ENCODE measurements at places on chromosomes 4 and X. TPM values are rescaled to one million over a fixed set of nuclear protein-coding genes. Genes with fewer than 3 reads are reported as not detected.

Gene RTL9
- polyA plus RNA-seq, result 27.1 TPM

Gene NOA1
- 13.7 TPM for polyA plus RNA-seq

- no peaks in the 10 kb centered on the region for H3K36me3 ChIP-seq
- H3K27ac ChIP-seq, result no peak overlapping the region
- DNase-seq, result no peak
- H3K4me3 ChIP-seq, result no peak overlapping the region
Measured at GRCh38 chr4:142406917-142407501, 439.1 kb downstream of the INPP4B start.

GRCh38 chr4:128653527-128654444 is 155.7 kb upstream of the JADE1 start:
- H3K4me1 ChIP-seq, result peaks cover 22% of the 10 kb centered on the region
- H3K27me3 ChIP-seq, result no peaks in the 10 kb centered on the region
- H3K27ac ChIP-seq, result peak overlapping the region; percentile 12
- DNase-seq, result peak; percentile 67
- H3K36me3 ChIP-seq, result no peaks in the 10 kb centered on the region

GRCh38 chr4:67542076-67542475 is 3.2 kb downstream of the CENPC start:
- H3K4me3 ChIP-seq, result no peak overlapping the region
- no peaks in the 10 kb centered on the region for H3K36me3 ChIP-seq

Gene CAPN6
- polyA plus RNA-seq, result 13.3 TPM

Gene PCDH18
- polyA plus RNA-seq, result 12.3 TPM

DNA sequence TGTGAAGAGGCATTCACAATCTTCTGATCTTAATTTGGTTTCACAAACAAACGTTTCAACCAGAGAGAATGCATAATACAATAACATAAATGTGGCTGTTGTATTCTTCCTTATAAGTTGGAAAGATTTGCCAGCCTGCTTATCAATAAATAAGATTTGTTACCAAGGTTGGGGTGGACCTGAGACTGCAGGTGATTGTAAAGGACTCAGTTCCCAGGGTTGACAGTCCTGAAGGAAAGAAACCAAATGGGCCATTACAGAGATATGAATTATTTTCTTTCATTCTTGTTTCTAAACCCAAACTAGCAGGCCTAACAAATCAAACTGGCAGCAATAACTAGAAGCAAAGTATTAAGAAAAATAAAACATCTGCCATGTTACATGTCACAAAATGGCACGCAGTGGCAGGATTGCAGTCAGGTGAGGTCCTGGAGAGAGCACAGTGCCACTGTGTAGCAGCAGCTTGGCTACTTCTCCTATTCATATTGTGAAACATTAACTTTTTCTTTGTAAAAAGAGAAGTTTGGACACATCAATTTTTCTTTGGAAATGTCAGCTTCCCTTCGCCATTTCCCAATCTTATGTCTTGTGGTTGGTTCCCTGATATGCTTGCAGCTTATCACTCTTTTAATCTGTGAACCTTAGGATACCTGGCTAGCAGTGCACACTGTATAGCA is 133.8 kb upstream of the EMCN start:
- no peak overlapping the region for H3K4me3 ChIP-seq
- no peak overlapping the region for H3K27ac ChIP-seq
- H3K27me3 ChIP-seq, result no peaks in the 10 kb centered on the region

- H3K27me3 ChIP-seq, result no peaks in the 10 kb centered on the region
- H3K36me3 ChIP-seq, result no peaks in the 10 kb centered on the region
- no peaks in the 10 kb centered on the region for H3K4me1 ChIP-seq
- no peak overlapping the region for H3K27ac ChIP-seq
Measured at GRCh38 chrX:118143578-118143977, 27.0 kb upstream of the KLHL13 start.

DNA sequence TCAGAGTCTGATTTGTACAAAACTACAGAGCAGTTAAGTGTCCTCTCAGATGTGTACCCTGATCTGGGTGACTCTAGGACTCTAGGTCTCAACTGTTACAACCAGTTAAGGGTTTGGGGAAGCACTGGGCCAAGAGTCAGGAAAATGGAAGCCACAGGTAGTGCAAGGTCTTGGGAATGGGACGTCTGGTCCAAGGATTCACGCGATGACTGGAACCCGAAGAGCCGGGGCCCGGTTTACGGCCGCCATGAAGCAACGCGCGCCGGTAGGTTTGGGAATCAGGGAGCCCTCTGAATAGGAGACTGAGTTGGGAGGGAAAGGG is 321 bp upstream of the HPRT1 start:
- peak overlapping the region; percentile 61 for H3K4me3 ChIP-seq
- DNase-seq, result no peak
- H3K27ac ChIP-seq, result peak overlapping the region; percentile 80
- no peaks in the 10 kb centered on the region for H3K36me3 ChIP-seq
- no peaks in the 10 kb centered on the region for H3K27me3 ChIP-seq

DNA sequence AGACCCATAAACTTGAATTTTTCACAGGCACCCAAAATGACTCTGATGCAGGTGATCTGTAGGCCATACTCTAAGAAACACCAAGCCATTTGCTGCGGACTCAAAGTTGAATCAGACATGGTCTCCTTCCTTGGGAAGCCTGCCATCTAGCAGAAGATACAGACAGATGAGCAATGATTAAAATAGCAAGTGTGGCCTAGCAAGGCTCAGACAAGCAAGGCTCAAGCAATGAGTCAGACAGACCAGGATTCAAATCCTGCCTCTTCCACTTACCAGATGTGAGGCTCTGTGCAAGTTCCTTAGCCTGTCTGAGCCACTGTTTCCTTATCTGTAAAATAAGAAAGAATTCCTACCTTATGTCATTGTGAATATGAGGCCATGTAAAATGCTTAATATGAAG is 2.3 kb downstream of the CCDC149 start:
- H3K27me3 ChIP-seq, result no peaks in the 10 kb centered on the region
- no peak for DNase-seq
- H3K27ac ChIP-seq, result no peak overlapping the region
- no peak overlapping the region for H3K4me3 ChIP-seq

DNA sequence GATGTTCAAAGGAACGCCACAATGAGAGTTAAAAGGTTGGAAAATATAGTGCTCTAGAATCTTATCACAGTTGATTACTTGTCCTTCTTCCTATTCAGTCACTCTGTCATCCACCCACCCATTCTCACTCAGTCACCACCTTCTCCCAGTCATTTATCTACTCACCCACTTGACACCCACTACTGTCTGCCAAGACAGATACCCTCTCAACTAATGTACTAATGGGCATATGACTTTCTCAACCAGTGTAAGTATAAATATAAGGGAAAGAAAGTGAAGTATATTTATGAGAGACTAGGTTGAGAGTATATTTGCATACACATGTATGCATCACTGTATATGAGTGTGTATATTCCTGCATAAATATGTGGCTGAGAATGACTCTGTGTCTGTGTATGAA is 20.0 kb downstream of the MID2 start:
- no peak overlapping the region for H3K27ac ChIP-seq
- no peaks in the 10 kb centered on the region for H3K27me3 ChIP-seq
- no peak for DNase-seq
- H3K36me3 ChIP-seq, result no peaks in the 10 kb centered on the region
- no peaks in the 10 kb centered on the region for H3K4me1 ChIP-seq
- no peak overlapping the region for H3K4me3 ChIP-seq

Gene MAGEE2
- not detected for polyA plus RNA-seq

Gene PRSS12
- 41.5 TPM for polyA plus RNA-seq

DNA sequence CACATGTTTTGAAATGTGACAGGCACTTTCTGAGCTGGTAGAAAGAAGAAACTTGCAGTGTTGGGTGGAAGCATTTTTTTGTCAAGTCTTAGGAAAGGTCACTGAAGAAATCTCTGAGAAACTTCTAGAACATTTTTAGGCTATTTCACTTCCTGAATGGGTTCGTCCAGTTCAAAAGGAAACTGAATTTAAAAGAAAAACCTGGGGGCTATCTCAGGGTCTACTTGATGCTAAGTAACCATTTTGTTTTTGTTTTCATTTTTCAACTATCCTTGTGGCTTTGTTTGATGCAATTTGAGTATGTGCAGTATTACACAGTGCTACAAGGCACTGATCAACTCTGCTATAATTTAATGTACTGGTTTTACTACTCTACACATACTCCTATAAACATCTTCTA is 34.0 kb upstream of the AMOT start:
- DNase-seq, result no peak
- no peak overlapping the region for H3K4me3 ChIP-seq
- H3K4me1 ChIP-seq, result no peaks in the 10 kb centered on the region
- H3K36me3 ChIP-seq, result no peaks in the 10 kb centered on the region
- no peaks in the 10 kb centered on the region for H3K27me3 ChIP-seq
- H3K27ac ChIP-seq, result no peak overlapping the region

Gene SSX2
- 9.1 TPM for polyA plus RNA-seq

GRCh38 chr4:175308236-175308635 is 390.1 kb downstream of the ADAM29 start:
- no peak overlapping the region for H3K4me3 ChIP-seq
- no peak for DNase-seq

DNA sequence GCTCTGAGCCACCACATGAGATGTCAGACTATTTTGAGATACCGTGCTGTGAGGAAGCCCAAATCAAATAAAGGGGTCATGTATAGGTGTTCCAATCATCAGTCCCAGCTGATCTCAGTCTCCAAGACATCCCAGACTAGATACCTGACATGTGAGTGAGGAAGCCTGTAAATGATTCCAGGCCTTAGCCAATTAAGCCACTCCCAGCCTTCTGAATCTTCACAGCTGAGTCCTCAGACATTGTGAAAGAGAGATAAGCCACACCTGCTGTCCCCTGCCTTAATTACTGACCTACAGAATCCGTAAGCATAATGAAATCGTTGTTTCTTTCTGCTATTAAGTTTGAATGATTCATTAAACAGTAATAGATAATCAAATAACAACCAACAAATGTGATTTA is 671.4 kb downstream of the ZNF674 start:
- no peak overlapping the region for H3K27ac ChIP-seq
- H3K27me3 ChIP-seq, result no peaks in the 10 kb centered on the region
- no peak overlapping the region for H3K4me3 ChIP-seq
- no peaks in the 10 kb centered on the region for H3K36me3 ChIP-seq

GRCh38 chr4:153832720-153833287 is 43.9 kb upstream of the SFRP2 start:
- H3K4me1 ChIP-seq, result no peaks in the 10 kb centered on the region
- H3K27ac ChIP-seq, result no peak overlapping the region
- H3K36me3 ChIP-seq, result no peaks in the 10 kb centered on the region
- no peaks in the 10 kb centered on the region for H3K27me3 ChIP-seq
- no peak overlapping the region for H3K4me3 ChIP-seq
- DNase-seq, result no peak

Gene BBS12
- 15.7 TPM for polyA plus RNA-seq

Gene TRPC5OS
- 49.8 TPM for polyA plus RNA-seq

GRCh38 chrX:124986284-124986683 is 333.4 kb upstream of the TEX13C start:
- no peaks in the 10 kb centered on the region for H3K27me3 ChIP-seq
- no peaks in the 10 kb centered on the region for H3K4me1 ChIP-seq
- no peak for DNase-seq
- H3K27ac ChIP-seq, result no peak overlapping the region

- H3K4me1 ChIP-seq, result no peaks in the 10 kb centered on the region
- H3K4me3 ChIP-seq, result no peak overlapping the region
- H3K36me3 ChIP-seq, result no peaks in the 10 kb centered on the region
- no peak overlapping the region for H3K27ac ChIP-seq
- DNase-seq, result no peak
Measured at GRCh38 chr4:111930659-111931058, 214.6 kb upstream of the FAM241A start.

Gene ZNF732
- polyA plus RNA-seq, result 1.2 TPM

DNA sequence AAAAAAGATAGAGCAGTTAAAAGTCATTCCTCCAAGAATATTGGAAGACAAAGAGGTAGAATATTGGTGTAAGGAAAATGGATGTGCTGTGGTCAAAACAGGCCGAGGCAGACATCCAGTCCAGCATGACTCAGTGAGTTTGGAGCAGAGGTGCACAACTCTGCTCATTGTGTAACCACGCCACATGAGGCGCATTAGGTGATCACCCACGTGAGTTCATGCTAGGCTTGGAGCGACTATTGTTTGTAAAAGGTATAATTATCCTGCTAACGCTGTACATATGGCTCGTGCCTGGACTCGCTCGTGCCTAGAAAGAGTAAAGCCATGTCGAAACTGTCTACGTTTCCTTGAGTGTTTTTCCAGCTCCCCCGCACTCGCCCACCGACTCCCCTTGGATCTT is 23.9 kb downstream of the C4orf54 start:
- H3K27ac ChIP-seq, result no peak overlapping the region
- H3K4me1 ChIP-seq, result no peaks in the 10 kb centered on the region
- no peak for DNase-seq
- no peaks in the 10 kb centered on the region for H3K36me3 ChIP-seq
- no peak overlapping the region for H3K4me3 ChIP-seq

Gene SCOC
- 44.5 TPM for polyA plus RNA-seq

DNA sequence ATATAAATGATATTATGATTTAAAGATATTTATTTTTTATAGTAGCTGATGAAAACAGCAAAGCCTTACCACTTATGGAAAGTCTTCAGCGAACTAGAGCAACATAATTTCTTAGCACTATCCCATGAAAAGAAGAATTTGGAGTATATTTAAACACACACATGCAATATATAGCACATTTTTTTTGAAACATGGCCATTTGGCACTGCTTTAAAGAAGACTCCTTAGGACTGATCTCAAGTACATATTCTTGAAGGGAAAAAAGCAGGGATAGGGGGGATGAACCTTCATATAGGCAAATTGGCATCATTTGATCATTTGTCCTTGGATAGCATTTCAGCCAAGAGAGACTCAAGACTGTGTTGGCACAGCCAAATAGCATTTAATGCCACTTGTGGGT is 193.3 kb downstream of the ANKRD50 start:
- no peak overlapping the region for H3K4me3 ChIP-seq
- H3K27ac ChIP-seq, result no peak overlapping the region
- no peaks in the 10 kb centered on the region for H3K4me1 ChIP-seq
- H3K27me3 ChIP-seq, result no peaks in the 10 kb centered on the region
- H3K36me3 ChIP-seq, result no peaks in the 10 kb centered on the region

GRCh38 chr4:14726877-14727361 is 275.4 kb upstream of the CPEB2 start:
- no peak for DNase-seq
- no peaks in the 10 kb centered on the region for H3K36me3 ChIP-seq
- H3K27me3 ChIP-seq, result no peaks in the 10 kb centered on the region
- no peak overlapping the region for H3K27ac ChIP-seq
- no peaks in the 10 kb centered on the region for H3K4me1 ChIP-seq

DNA sequence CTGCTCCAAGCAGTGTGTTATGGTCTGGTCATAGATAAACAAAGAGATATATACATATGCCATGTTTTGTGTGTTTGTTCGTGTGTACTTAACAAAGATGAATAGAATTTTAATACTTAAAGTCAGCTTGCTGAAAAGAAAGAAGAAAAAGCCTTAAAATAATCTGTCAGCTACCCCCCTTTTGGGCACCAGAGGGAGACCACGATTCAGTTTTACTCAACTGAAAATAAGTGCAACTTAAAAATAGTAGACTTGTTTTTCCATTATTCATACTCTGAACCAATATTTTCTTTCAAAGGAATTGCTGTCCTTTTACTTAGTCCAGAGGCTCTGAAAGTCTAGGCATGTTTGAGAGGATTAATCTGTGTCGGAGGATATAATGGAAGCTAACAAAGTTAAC is 181.7 kb upstream of the AGTR2 start:
- no peak overlapping the region for H3K4me3 ChIP-seq
- no peaks in the 10 kb centered on the region for H3K4me1 ChIP-seq
- no peak overlapping the region for H3K27ac ChIP-seq
- H3K27me3 ChIP-seq, result no peaks in the 10 kb centered on the region

All from testis (tissue), 5 donors.